ENCODE measurements at places on chromosomes 16 and 17. TPM values are rescaled to one million over a fixed set of nuclear protein-coding genes. Genes with fewer than 3 reads are reported as not detected.

- H3K4me1 ChIP-seq = no peaks in the 10 kb centered on the region
- H3K4me3 ChIP-seq = no peak overlapping the region
- no peak overlapping the region for H3K27ac ChIP-seq
- no peak for DNase-seq
- peaks cover 12% of the 10 kb centered on the region for H3K36me3 ChIP-seq
Observed at GRCh38 chr16:30934827-30935557, 11.6 kb downstream of the FBXL19 start.

Gene NCBP3
- 55.5 TPM for total RNA-seq

DNA sequence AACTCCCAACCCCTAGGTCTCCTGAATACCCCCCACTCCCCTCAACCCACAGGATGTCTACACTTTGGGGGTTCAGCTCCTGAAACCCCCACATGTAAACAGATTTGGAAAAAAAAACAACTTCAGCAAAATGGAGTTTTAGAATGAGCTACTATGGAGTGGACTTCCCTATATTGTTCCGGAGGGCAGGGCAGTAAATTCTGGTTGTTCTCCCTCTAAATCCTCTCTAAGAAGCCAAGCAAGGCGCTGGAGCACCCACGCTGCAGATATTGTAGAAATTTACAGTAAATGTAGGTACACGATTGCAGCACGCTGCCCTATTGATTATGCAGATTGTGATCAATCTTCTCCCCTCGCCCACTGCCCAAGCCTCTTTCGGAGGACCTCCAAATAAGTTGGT is 8.5 kb upstream of the ZFHX3 start:
- H3K27ac ChIP-seq = no peak overlapping the region
- H3K4me3 ChIP-seq = no peak overlapping the region
- H3K36me3 ChIP-seq = no peaks in the 10 kb centered on the region

Gene SPATA2L
- 15.9 TPM for total RNA-seq

GRCh38 chr17:64599187-64599676 is 62.9 kb downstream of the SMURF2 start:
- peak; percentile 46 for DNase-seq
- H3K4me3 ChIP-seq = peak overlapping the region; percentile 25
- peak overlapping the region; percentile 71 for H3K27ac ChIP-seq
- H3K27me3 ChIP-seq = no peaks in the 10 kb centered on the region
- peaks cover 14% of the 10 kb centered on the region for H3K36me3 ChIP-seq

Gene NEUROD2
- not detected for total RNA-seq

DNA sequence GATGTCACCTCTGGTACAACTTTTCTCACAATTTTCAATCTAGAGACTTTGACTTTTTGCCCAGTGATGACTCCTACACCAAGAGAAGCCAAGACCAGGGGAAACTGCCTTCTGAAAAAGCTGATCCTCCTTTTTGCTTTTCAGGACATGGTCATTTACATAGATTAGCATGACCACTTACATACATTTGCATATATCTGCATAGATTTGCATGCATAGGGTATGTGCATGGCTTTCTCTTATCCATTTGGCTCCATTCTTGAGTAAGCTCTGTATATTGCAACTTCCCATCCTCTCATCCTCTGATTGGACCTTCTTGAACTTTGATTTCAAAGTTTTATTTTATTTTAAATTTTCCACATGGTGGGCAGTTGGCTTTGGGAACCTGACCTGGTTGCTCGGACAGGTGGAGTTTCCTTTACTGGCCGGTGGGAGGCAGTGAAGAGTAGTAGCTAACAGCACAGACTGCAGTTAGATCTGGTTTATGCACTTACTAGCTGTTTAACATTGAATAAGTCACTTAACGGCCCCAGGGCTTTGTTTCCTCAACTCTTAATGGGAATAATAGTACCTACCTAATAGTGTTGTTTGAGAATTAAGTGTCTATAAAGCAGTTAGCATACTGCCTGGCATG is 92.9 kb downstream of the GPR139 start:
- no peak overlapping the region for H3K27ac ChIP-seq
- H3K4me1 ChIP-seq = no peaks in the 10 kb centered on the region
- no peak overlapping the region for H3K4me3 ChIP-seq

DNA sequence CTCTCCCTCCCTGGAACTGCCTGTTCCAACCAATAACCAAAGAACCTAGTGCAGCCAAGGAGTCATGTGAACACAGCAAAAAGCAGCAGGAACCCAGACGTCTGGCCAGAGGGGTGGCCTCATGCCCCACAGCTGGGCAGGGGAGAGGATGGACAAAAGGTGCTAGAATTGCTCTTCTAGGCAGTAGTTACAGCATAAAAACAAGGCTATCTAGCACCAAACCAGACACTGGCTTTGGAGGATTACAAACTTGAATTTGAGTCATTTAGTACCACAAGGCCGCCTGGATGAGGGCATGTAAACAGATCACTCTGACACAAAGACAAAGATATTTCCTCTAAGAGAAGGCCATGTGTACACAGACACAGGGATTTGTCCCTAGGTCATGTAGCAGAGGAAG is 423.3 kb upstream of the MAF start:
- no peak overlapping the region for H3K27ac ChIP-seq
- no peaks in the 10 kb centered on the region for H3K36me3 ChIP-seq
- H3K4me1 ChIP-seq = peaks cover 4% of the 10 kb centered on the region
- H3K27me3 ChIP-seq = peaks cover 4% of the 10 kb centered on the region
- no peak overlapping the region for H3K4me3 ChIP-seq

Gene TERB1
- not detected for total RNA-seq

- H3K27me3 ChIP-seq = peaks cover 5% of the 10 kb centered on the region
- peaks cover 6% of the 10 kb centered on the region for H3K4me1 ChIP-seq
- H3K36me3 ChIP-seq = no peaks in the 10 kb centered on the region
- DNase-seq = no peak
- H3K27ac ChIP-seq = no peak overlapping the region
Observed at GRCh38 chr17:45334701-45335677, 18.2 kb upstream of the MAP3K14 start.

DNA sequence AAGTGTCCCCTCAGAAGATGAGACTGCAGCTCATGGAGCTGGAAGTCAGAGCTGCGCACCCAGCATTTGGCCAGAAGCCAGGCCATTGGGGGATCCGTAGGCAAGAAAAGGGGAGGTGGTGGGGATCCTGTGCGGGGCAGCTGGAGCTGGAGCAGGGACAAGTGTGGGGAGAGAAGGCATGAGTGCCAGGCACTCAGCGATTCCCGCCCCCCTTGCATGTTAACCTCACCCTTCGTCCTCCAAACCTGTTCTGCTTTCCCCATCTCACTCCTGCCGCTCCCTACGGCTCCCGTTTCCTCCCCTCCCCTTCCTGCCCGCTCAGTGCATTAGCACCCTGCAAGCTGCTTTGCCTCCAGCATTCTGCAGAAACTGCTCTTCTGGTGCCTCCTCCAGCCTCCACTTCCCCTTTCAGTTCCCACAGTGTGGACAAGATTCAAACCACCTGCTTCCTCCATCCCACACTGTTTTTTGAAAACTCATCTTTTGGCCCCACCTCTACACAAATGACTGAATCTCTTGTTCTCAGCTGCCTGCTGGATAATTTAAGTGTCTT is 5.6 kb downstream of the ALOX15 start:
- no peak for DNase-seq
- peaks cover 15% of the 10 kb centered on the region for H3K4me1 ChIP-seq
- peaks cover 2% of the 10 kb centered on the region for H3K27me3 ChIP-seq
- no peak overlapping the region for H3K4me3 ChIP-seq
- H3K27ac ChIP-seq = no peak overlapping the region
- H3K36me3 ChIP-seq = no peaks in the 10 kb centered on the region

DNA sequence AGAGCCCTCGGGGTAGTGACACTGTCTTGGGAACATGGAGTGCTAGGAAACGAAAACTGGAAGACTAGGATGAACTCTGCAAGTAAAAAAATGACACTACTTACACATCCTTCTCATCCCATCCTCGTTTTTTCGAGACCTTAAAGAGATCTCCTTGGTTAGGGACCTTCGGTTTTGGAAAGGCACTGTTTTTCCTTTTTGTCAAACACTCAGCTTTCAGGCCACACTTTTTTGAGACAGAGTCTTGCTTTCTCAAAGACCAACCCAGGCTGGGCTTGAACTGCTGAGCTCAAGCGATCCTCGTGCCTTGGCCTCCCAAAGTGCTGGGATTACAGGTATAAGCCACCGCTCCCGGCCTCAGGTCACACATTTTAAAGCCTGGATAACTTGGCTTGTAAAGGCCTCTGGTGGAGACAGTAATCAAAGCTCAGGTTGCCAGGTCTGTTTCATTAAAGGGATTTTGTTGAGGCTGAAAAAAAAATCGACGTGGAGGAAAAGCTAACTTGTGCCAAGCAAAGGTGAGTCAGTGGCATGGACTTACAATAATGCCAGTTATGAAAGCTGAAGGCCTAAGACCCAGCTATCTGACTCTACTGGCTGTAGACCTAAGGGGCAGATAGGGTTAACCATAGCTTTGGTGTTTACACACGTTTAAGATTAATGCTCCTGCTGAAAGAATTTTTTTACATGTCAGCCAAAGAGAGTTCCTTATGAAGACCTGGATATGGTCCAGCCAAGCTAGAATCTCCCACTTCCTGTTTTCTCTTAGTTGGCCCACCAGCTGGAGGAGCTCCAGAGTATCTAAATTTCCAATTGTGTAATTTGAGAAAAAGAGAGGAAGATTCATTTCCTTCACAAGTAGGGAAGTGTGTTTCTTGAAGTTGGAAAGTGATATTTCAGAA is 823 bp downstream of the NBR1 start:
- no peaks in the 10 kb centered on the region for H3K27me3 ChIP-seq
- H3K4me1 ChIP-seq = peaks cover 35% of the 10 kb centered on the region
- no peak for DNase-seq
- peak overlapping the region; percentile 99 for H3K27ac ChIP-seq
- peak overlapping the region; percentile 87 for H3K4me3 ChIP-seq
- peaks cover 16% of the 10 kb centered on the region for H3K36me3 ChIP-seq

Gene CDRT15
- total RNA-seq = not detected

GRCh38 chr16:20393801-20394577 is 10.5 kb downstream of the PDILT start:
- no peaks in the 10 kb centered on the region for H3K4me1 ChIP-seq
- no peak for DNase-seq
- no peak overlapping the region for H3K4me3 ChIP-seq
- no peaks in the 10 kb centered on the region for H3K36me3 ChIP-seq

Gene COG4
- 62.7 TPM for total RNA-seq

DNA sequence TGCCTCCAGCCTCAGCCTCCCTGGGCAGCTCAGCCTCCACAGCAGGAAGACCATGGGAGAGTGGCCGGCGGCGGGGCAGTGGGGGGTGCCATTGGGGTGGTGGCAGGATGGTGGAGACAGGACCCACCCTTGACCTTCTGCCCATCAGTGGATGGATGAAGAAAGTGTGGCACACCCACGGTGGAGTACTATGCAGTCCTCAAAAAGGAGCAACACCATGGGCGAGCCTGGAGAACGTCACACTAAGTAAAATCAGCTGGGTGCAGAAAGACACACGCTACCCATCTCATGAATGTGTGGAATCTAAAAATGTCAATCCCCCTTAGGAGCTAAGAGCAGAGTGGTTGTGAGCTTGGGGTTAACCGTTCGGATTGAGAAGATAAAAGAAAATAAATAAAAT is 34.8 kb upstream of the ACSF3 start:
- H3K27me3 ChIP-seq = peaks cover 25% of the 10 kb centered on the region
- no peaks in the 10 kb centered on the region for H3K36me3 ChIP-seq
- DNase-seq = no peak
- H3K27ac ChIP-seq = no peak overlapping the region
- no peaks in the 10 kb centered on the region for H3K4me1 ChIP-seq

GRCh38 chr16:80015566-80015965 is 415.0 kb upstream of the MAF start:
- no peaks in the 10 kb centered on the region for H3K27me3 ChIP-seq
- no peak overlapping the region for H3K4me3 ChIP-seq
- no peaks in the 10 kb centered on the region for H3K4me1 ChIP-seq
- DNase-seq = no peak
- H3K36me3 ChIP-seq = no peaks in the 10 kb centered on the region

DNA sequence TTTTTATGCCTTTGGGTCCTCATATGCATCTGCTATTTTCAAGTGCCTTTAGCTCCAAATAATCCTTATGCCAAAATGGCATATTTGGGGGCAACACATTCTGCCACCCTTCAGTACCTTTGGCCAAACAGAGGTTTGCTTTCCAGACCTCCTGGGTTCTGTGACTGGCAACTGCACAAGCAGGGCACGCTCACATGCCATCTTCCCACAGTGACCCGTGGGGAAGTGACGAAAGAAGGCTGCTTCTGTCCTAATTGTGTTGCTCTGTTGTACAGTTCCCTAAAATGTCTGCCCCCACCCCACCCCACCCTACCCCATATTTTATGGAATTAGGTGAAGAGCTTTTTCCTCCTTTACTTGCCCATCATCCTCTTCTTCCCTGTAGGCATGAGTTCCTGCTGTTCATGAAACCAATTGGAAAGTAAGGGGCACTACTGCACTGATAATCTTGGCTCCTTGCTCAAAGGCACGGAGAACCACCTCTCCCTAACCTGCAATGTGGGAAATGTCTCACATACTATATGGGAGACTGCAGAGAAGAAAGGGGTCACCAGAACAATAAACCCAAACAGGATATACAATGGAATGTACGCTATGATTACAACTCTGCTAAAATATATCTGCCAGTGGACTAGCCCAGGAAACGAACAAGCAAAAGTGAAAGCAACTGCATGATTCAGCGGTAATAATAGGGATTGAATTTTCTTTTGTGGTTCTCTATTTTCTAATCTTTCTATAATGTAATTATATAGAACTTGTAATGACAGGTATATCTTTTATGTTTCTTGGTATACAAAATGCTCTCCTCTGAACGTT is 3.3 kb upstream of the SLFN12L start:
- peak overlapping the region; percentile 43 for H3K4me3 ChIP-seq
- DNase-seq = no peak
- H3K27ac ChIP-seq = peak overlapping the region; percentile 82
- H3K36me3 ChIP-seq = no peaks in the 10 kb centered on the region

- no peak overlapping the region for H3K4me3 ChIP-seq
- peaks cover 8% of the 10 kb centered on the region for H3K4me1 ChIP-seq
- DNase-seq = no peak
- H3K36me3 ChIP-seq = no peaks in the 10 kb centered on the region
- H3K27me3 ChIP-seq = no peaks in the 10 kb centered on the region
Observed at GRCh38 chr17:45334231-45334630, 17.4 kb upstream of the MAP3K14 start.

GRCh38 chr17:40648384-40648968 is 858 bp upstream of the SMARCE1 start:
- DNase-seq = no peak
- peak overlapping the region; percentile 99 for H3K27ac ChIP-seq
- H3K36me3 ChIP-seq = no peaks in the 10 kb centered on the region
- peak overlapping the region; percentile 92 for H3K4me3 ChIP-seq

DNA sequence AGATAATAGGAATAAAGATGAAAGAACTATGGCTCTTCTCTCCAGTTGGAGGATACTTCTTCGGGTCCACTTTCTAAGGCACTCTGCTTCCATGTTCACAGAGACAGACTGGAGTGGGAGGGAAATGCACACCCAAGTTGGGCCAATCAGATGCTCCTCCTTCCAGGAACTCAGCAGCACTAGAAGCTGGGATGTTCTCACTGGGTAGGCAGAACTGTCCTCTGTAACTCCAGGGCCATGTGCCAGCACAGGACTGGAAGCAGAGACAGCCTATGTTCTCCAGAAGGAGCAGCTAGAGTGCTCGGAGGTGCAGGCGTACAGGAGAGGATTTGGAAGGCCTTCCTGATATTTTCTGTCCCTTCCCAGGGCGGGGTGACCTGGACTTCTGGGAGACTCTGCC is 49.9 kb upstream of the SREBF1 start:
- H3K27me3 ChIP-seq = no peaks in the 10 kb centered on the region
- H3K27ac ChIP-seq = no peak overlapping the region
- no peak for DNase-seq
- peaks cover 8% of the 10 kb centered on the region for H3K36me3 ChIP-seq
- H3K4me1 ChIP-seq = no peaks in the 10 kb centered on the region

Measured in T-cell (primary cell).